ENCODE measurements at places on chromosomes 6 and 20. TPM values are rescaled to one million over a fixed set of nuclear protein-coding genes. Genes with fewer than 3 reads are reported as not detected.

GRCh38 chr6:30481211-30481964 lies 7.9 kb upstream of the HLA-E start:
- no peak for DNase-seq

The COL19A1 gene
- total RNA-seq, result not detected

DNA sequence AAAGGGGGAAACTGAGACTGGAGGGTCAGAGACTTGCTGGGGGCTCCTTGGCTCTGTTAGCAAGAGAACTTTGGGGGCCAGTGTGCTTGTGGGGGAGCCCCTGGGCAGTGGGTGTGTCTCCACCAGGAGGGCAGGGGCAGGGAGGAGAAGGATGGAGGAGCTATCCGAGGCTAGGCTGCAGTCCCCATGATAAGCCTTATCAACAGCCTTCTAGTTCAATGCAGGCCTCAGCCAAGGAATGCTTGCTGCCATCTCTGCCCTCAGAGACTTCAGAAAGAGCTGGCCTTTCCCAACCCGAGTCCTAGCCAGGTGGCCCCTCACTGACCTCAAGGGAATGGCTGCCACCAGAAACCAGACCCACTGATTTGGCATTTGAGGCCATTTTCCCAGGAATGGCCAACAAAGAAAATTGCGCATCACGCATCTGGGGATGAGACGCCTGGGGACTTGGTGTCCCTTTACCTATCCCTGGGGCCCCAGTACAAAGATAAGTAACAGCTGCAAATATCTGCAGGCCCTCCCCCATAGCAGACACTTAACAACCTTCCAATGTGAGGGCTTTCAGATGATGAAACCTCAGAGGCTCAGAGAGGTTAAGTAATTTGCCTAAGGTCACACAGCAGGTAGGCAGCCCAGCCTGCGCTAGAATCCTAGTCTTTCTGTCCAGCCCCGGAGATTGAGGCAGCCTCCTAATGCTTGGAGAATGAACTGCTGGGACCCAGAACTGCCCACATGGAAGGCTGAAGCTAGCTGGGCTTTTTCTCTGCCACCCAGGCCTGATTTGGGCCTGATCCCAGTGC lies 4.9 kb downstream of the TGM2 start:
- no peak for DNase-seq

- no peak for DNase-seq
Measured at GRCh38 chr6:112330071-112330878, 16.9 kb upstream of the RFPL4B start.

GRCh38 chr6:19895866-19896692 lies 58.9 kb downstream of the ID4 start:
- DNase-seq, result no peak

GRCh38 chr20:19433371-19434350 lies 221.2 kb downstream of the SLC24A3 start:
- DNase-seq, result no peak

The TMEM14B gene
- 180 TPM for total RNA-seq

The MAP7 gene
- 1.8 TPM for total RNA-seq

GRCh38 chr6:13807696-13808095 lies 6.7 kb downstream of the MCUR1 start:
- DNase-seq, result no peak

GRCh38 chr20:58407966-58408557 lies 19.0 kb downstream of the VAPB start:
- DNase-seq, result no peak

Measured in Panc1 (cell line).